ENCODE measurements at places on chromosomes 16 and 17.

DNA sequence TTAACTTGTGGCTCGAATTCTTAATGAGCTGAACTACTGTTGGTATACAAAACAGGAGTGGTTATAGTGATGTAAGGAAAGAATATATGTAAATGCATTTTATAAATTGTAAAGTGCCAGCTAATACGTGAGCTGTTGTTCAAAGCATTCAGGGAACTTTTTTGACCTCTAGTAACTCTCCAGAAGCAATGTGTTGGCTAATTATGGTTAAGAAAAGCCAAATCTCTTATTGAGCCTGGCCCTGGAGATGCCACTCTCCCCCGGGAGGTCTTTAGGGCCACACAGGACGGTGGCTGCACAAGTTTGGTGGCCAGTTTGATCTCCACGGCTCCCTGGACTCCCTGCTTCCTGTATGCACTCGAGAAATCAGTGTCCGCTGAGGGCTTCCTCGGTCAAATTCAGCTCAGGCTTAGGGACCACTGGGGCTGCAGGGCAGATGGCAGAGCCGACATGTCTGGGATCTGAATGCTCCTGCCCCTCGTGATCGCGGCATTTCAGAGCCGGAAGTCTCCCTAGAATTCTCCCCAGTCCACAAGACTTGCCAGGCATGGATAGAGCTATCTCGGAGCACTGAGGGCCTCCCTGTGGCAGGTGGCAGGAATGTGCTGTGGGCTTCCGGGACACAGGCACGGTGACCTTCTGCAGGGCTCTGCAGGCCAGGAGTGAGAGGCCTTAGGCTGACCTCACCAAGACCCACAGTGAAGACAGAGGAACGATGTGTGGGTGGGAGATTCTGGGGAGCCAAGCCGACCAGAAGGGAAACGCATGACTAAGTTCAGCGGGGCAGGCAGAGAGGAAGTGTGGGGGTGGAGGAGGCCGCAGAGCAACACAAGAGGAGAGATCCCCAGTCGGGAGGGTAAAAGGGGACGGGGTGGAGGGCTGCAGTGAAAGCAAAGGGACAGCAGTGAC is 18.6 kb upstream of the PITPNM3 start:
- peak; percentile 65 for DNase-seq

- DNase-seq = no peak
Measured at GRCh38 chr16:59198487-59198886, 464.4 kb upstream of the GOT2 start.

DNA sequence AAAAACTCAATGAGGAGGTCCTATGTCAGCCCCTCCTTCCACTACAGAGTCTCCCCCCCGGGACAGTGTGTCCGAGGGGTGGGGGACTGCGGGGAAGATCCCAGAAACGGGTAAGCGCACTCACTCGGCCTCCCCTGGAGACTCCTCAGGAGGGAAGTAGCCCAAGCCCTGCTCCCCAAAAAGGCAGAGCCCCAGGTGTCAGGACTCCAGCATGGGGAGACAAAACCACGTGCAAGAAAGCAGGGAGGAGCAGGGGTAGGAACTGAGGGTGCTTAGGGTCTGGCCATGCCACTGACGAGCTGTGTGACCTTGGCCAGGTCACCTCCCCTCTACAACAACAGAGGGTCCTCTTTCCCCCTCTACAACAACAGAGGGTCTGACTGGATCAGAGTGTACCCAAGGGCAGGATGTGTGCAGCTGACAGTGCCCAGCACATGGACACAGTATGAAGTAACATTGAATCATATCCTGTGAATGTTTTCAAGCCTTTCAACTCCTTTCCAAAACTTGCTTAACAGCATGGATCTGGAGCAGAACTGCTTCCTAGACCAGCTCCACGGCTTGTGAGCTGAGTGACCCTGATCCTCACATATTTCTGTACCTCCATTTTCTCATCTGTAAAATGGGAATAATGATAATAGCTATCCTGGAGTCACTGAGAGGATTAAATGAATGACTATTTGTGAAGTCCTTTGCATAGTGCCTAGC is 2.1 kb upstream of the NAGS start:
- DNase-seq = no peak

- no peak for DNase-seq
Measured at GRCh38 chr17:56367366-56367765, 214.1 kb downstream of the ANKFN1 start.

DNA sequence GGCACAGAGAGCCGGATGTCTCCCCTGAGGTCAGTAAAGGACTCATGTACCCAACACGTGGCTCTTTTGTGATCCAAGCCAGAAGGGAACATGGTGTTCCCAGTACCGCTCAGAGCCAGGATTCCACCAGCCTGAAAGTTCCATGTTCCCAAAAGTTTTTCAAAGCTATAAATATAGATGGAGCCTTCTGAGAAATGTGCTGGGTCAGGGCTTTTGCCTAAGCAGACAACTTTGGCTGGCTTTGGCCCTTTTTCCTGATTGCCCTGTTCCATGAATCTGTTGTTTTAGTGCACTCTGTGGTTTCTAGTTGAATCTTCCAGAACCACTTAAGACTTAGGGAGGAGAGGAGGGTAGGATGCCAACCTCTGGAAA is 128.5 kb upstream of the HS3ST2 start:
- no peak for DNase-seq

DNA sequence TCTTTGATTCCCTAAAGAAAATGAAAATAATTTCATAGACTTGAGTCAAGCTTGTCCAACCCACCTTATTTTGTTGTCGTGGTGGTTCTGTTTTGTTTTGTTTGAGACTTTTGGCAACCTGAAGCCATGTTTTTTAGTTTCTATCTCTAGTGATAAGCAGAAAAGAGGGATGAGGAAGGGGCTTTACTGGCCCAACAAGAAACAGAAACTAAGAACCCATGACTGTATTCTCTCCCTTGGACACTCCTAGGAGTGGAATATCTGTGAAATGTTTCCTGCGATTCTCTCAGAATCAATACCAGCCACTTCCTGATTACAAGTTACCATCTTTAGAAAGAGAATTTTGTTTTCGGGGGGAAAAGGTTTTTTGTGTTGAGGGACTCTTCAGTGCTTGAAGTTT is 207.5 kb downstream of the PRKCA start:
- no peak for DNase-seq

DNA sequence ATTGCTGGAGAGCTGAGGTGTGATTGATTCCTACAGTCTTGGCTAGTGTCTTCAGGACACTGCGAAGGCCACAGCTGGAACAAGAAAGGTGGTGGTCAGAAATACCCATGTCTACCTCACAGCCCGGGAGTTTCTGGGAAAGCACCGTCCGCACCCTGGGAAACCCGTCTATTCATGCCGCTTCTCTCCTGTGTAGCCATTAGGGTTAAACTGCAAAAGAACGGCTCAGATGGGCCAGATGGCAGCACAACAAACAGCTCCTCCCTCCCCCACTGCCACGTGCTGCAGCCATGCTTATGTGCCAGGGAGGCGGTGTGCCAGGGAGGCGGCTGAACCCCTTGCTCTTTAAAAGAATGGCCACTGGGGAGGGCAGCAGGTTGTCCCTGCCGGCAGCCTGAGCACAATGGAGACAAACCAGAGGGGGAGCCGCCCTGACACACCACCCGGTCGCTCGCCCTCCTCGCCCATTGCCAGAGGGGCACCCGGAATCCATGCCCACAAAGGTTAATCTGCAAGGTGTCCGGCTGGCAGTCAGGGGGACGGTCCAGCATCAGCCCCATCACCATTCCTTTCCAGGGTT is 65.2 kb downstream of the CYTH1 start:
- no peak for DNase-seq

DNA sequence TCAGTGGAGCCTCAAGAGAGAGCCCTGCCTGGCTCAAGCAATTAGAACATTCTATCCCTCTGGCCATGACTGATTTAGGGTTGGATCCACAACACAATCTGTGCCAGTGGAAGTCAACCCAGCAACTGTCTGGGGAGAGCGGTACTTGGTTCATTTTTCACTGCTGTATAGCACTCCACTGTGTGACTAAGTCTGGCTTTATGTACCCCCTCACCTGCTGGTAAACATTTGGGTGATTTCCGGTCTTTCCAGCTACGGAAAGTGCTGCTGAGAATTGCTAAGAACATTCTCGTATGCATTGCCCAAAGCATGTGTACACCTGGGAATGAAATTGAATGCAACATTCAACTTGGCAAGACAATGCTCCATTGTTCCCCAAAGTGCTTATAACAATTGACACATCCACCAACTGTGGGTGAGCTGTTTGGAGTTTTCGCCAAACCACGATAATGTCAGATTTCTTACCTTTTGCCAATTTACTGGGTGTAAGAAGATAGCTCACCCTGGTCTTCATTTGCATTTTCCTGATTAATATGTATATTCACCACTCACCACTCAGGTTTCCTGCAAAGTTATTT is 63.5 kb upstream of the MED9 start:
- no peak for DNase-seq

GRCh38 chr16:20002936-20003335 is 70.8 kb downstream of the GPR139 start:
- no peak for DNase-seq

GRCh38 chr16:51003850-51004566 is 147.1 kb downstream of the SALL1 start:
- no peak for DNase-seq

DNA sequence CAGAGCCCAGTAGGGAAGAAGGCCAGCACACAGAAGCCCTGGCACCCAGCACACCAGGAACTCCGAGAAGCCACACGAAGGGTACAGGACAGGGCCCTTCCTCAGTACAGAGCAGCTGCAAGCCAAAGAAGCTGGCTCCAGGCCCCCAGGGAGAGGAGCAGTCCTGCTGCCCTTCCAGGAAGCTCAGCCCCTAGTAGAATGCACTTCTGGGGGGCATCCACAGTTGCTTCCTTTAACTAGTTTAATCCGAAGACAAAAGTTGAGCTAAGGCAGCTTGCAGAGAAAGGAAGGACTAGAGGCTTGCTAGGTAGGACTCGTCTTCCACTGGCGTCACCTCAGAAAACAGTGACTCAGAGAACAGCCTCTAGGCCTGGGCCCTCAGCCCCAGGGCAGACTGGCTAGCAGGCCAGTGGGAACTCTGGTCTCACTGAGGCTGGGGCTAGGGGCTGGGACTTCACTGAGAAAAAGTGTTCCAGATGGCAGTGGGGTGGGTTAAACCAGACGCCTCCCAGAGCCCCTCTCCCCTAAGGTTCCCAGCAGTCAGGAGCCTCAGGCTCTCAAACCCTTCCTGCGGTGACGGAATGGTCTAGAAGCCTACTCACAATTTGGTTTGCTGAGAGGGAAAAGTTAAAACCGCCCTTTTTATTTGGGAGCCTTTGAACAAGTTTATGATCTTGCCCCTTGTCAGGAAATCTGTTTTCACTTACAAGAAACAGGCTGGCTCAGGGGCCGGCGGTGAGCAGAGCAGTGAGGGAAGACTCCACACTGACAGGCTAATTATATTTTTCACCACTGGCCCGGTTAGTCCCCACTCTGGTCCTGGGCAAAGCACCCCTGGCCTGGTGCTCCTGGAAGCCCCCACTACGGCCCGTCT is 41.4 kb downstream of the ACTG1 start:
- DNase-seq = no peak

DNA sequence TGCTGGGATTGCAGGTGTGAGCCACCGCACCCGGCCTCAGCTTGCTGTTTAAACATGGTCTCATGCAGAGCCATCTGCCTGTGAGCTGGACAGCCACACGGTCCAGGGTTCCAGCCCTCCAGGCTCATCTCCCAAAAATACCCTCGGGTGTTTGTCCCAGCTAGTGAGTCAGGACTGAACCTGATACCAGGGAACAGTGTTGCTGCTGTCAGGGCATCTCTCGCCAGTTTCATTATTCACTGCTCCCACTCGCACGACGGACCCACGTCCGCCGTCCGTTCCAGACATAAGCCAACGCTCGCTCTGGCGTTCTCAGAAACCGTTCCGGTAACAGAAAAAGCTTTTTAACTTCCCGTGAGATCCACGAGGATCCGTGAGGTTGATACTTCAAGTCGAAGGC is 77.6 kb downstream of the NXN start:
- no peak for DNase-seq

DNA sequence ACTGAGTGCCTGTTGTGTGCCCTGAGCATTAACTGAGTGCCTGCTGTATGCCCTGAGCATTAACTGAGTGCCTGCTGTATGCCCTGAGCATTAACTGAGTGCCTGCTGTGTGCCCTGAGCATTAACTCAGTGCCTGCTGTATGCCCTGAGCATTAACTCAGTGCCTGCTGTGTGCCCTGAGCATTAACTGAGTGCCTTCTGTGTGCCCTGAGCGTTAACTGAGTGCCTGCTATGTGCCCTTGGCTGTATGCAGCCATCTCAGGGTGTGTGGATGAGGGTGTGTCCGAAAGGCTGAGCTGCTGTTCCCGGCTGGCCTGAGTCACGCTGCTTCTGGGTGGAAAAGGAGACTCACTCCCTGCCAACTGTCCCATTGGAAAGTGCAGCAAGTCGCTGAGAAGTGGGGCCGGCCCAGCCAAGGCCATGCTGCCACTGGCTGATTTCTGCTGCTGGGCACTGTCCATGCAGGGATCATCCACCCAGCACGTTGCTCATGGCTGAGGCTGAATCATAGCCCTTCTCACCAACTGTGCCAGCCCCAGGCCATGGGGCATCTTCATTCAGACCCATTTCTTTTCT is 113.8 kb downstream of the OR1D5 start:
- no peak for DNase-seq

GRCh38 chr17:81008140-81008539 is 16.5 kb downstream of the CHMP6 start:
- DNase-seq = no peak

- DNase-seq = no peak
Measured at GRCh38 chr17:13851889-13852288, 217.4 kb upstream of the COX10 start.

GRCh38 chr16:88725609-88726407 is 19.5 kb downstream of the CTU2 start:
- no peak for DNase-seq

GRCh38 chr17:70995997-70996396 is 826.7 kb downstream of the KCNJ2 start:
- no peak for DNase-seq

- DNase-seq = no peak
Measured at GRCh38 chr17:39928858-39929645, 1.5 kb downstream of the LRRC3C start.

- no peak for DNase-seq
Measured at GRCh38 chr16:82265809-82266208, 95.8 kb upstream of the MPHOSPH6 start.

DNA sequence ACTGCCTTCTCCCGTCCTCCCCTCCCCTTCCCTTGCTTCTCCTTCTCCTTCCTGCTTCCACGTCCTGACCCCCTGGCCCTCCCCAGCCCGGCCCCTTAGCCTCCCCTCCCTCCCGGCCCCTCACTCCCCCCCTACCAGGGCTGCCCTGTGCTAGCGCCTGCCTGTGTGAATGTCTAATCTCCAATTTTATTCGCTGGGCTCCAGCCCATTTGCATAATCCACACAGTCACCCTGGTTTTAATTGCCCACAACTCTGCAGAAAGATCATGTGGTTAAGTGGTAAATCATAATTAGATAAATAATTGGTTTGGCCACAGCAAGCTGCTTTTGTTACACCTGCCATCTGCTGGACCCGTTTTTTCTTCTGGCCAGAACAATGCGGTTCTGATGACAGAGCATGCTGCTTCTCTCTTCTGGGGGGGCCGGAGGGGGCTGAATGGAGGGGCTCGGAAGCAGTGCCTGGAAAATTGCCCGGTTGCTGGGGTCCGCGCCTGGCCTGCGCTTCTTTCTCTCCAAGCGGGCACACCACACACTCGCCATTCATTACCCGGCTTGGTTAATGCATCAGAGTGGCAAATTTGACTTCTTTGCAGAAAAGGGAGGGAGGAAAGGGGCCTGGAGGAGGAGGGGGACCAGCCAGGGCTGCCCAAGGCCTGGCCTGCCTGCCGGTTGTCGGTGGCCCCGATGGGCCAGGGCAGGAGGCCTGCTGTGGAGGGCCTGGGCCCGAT is 19.5 kb upstream of the GSE1 start:
- no peak for DNase-seq

Data from GM18507 (cell line).